ENCODE measurements at places on chromosomes 16 and 17. TPM values are rescaled to one million over a fixed set of nuclear protein-coding genes. Genes with fewer than 3 reads are reported as not detected.

DNA sequence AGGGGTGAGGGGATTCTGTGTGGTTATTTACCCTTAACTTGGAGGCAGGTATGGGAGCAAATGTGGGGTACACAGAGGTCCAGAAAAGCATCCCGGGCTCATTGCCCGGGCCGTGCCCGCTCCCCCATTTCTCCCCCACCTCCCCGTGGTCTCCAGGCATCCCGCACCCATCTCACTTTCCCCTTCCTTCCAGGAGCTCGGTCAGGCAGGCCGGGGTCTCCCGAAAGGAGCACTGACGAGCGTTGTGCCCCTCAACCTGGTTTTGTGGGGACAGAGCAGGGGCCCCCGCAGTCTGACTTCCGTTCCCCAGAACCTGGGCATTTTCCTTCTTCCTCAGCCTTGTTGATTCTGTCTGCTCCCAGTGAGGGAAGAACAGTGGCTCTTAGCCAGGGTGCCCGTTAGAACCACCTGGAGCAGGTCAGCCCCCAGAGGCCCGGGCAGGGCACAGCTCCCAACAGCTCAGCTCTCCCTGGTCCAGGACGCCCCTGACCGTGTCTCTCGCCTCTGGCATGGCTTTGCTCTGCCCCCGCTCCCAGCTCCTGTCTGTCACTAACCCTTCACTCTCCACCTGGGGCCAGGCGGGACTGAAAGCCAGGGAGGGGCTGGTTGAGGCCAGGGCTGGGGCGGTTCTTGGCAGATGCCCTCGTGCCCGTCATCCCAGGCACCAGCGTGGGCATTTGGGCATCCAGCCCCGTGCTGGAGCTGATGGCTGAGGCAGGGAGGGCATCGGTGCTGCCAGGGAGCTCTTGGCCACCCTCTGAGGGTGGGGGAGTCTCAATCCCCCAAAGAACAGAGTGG, 12.5 kb upstream of the NUDT16L1 start:
- DNase-seq: no peak

- no peak for DNase-seq
Measured at GRCh38 chr17:17326275-17326875, 23.2 kb downstream of the NT5M start.

DNA sequence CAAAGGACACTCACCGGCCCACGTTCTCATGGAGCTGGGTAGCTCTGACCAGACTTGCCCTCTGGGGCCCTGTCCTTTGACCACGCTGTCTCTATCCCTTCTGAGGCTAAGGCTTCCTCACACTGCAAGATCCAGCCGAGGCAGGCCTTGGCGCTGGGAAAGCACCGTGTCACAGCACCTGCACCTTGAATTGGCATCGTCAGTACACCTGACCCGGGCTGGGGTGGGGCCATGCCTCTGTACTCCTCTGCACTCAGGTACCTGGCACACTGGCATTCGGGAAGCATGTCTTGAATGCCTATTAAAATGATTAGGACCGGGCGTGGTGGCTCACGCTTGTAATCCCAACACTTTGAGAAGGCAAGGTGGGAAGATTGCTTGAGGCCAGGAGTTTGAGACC, 6.0 kb downstream of the TBC1D24 start:
- DNase-seq: no peak

DNA sequence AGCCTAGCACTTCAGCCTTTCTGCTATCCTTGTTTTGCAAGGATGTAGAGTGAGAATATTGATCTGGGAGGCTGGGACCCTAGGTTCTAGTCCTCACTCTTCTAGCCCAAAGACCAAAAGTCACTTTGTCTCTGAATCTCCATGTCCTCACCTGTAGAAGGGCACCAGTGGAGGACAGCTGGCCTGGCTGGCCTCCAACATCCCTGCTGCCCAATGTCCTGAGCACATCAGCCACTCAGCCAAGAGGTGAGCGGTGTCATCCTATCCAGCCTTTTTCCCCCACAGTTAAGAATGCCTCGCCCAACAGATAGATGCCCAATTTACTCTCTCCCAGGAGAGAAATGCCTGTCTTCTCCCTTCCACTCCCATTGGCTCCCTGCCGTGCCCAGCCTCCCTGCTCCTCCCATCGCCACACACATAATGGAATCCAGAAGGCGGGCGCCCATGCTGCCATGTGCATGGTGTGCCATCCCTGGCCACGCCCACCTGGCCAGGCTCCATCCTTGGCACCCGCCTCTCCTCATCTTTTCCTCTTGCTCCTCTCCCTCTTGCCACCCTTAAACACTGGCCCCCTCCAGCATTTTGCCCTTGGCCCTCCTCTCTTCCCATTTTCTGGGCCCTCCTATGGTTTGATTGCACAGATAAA, 157.3 kb upstream of the SDK2 start:
- DNase-seq: no peak

- DNase-seq: no peak
Measured at GRCh38 chr16:67129422-67129821, 19.7 kb downstream of the PHAF1 start.

GRCh38 chr16:17313793-17314547, 156.8 kb downstream of the XYLT1 start:
- DNase-seq: no peak

DNA sequence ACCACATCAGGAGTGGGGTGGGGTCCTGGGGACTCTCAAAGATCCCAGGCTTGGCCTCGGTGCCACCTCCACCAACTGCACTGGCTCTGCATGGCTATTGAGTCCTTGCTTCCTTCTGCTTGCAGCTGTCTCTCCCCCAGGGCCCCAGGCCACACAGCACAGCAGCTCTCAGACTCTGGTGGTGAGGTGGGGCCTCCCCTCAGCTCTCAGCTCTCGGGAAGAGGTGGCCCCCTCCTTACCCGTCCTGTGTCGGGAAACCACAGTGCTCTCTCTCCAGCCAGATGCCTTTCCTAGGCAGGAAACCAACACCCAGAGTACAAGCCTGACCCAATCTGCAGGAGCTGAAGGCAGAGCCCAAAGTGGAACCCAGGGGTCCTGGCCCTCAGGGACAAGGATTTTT, 18.5 kb downstream of the SRCIN1 start:
- DNase-seq: no peak

IRX3 gene
- not detected for total RNA-seq

All from GM12878 (cell line).